ENCODE measurements at places on chromosomes 1 and 21.

DNA sequence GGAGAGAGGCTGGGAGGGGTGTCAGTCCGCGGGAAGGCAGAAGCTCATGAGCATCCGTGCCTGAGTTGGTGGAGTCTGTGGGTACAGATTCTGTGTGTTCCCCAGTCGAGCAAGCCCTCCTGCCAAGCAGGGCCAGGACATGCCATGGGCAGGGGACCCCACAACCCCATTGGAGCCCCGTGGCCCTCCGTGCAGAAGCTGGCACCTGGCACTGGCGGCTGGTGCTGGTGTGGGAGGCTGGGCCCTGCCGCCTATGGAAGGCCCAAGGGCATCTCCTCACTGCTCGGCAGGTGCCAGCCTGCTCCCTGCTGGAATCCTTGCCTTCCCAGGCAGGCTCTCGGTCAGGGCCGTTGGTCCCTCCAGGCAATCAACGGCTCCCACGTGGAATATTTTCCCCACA is 73.7 kb downstream of the UBE2T start:
- DNase-seq: no peak

- no peak for DNase-seq
These were observed 26.8 kb upstream of the RASAL2 start for GRCh38 chr1:178066908-178067614.

DNA sequence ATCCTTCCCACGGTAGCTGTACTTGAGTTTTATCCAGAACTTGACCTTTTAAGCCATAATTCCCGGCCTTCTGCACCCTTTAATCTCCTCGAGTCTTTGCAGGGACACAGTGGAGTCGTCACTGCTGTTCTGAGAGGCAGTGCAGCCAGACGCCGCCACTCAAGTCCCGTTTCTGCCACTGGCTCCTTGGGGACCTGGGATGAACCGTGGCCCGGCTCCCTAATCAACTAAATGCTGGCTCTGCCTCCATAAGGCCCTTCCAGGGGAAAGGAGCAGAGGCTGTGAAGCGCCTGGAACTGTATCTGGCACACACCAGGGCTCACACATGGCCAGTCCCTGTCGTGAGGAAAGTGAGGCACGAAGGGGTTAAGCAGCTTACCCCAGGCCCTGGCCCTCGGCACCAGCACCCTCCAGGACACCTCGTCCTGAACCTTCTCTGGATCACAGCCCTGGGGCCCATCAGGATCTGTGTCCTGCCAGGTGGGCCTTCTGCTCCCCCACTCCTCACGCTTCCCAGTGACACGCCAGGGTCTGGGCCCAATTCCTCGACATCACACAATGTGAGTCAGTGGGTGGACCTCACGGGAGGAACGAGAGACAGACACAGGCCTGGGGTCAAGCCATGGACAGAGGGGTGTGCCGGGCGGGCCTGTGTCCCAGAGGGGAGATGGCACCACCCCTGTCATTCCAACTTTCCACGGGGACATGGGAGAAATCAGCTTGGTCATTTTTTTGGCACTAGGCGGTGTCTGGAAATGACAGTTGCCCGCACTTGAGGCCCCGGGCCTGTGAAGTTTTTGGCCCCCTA is 23.5 kb upstream of the C1orf174 start:
- no peak for DNase-seq

GRCh38 chr1:87044424-87044823 is 130.0 kb downstream of the HS2ST1 start:
- no peak for DNase-seq

- DNase-seq: no peak
These were observed 855 bp downstream of the DSCAM start for GRCh38 chr21:40846103-40846502.

DNA sequence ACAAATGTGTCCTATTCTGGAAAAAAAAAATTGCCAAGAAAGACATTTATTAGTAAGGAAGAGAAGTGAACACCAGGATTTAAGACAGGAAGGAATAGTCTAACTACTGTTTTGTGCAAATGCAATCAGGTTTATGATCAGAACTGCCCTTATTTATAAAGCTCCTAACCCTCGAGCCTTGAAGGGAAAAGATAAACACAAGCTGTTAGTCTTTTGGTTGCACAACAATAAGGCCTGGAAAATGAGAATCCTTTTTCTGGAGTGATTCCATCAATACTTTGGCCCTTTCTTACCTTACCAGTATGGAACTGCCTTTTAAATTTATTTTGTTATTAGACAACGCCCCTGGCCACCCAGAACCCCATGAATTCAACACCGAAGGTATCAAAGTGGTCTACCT is 52.9 kb downstream of the SNRPE start:
- no peak for DNase-seq

GRCh38 chr1:180672105-180672504 is 40.3 kb downstream of the XPR1 start:
- no peak for DNase-seq

DNA sequence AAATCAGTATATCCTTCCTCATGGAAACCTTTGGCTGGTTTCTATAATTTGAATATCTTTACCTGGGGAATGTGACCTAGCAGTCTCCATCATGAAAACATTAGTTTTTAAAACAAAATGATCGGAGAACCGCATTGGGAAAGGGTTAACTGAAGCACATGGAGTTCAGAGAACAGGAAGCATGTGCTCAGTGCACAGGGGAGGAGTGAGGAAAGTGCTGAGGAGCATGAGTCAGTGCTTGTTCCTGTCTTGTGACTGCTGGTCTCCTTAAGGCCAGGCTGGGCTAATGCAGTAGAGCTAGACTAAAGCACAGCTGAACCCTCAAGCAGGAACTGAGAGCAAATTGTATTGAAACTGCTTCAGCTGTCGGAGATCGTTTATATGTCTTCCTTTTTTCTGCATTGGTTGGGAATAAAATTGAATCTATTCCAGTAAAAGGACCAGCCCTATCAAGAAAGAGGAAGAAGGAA is 5.8 kb downstream of the IFI16 start:
- no peak for DNase-seq

DNA sequence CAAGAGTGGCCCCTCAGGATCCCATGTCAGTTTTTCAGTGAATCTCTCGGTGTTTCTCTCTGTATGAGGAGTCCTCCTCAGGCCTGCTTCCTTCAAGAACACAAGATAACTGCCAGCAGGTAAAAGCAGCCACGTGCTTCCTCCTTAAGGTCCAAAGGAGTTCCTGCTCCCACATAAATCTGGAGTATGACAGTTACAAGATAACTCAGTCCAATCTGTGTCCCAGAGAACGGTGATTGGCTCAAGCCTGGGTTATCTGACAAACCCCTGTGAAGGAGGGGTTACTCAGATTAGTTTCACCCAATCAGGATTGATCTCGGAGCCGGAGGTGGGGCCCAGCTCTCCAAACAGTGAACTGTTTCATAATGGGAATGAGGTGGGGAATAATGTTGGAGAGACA is 5.8 kb upstream of the ANKRD13C start:
- no peak for DNase-seq

DNA sequence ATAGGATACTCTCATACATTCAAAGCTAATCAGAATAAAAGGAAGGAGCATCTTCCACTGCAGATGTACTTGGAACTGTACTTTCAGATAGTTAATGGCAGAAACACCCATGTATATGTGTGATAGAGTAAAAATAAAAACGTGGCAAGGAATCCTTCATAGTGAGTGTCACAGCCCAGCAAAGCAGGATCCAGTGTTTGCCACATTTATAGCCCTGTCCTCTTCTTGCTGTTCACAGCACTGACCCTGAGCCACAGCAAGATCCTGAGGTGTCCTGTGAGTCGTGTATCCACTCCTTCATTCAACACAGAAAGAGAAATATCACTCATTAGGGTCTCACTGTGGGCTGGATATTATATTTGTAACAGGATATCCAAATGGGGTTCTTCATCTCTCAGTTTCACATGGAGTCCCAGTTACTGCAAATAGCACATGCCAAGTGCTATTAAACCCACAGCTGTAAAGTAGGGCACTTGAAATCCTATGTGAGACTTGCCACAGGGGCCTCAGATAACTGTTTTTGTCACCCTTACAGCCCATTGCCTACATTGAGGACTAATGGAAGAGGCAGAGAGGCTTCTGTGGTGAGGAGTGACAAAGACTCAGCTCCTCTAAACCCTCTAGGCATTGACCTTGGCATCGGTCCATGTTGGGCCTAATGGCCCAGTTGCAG is 41.3 kb downstream of the CYP2J2 start:
- DNase-seq: no peak

DNA sequence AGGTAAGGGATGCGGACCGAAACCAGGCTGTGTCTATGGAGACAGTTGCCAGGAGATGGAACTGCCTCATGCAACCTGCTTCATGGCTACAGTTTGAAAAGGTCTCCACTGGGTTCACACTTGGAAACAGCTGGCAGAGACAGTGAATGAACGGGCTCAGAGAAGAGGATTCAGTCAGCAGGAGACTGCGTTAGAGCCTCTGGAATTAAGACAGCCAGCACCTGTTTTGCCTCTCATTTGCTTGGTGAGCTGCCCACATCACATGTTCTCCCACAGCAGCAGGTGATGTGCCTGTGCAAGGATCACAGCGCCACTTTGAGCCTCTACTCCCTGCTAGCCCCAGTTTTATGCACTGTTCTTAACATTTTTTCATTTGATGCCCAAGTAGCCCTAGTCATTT is 321.0 kb downstream of the PLPP3 start:
- no peak for DNase-seq

DNA sequence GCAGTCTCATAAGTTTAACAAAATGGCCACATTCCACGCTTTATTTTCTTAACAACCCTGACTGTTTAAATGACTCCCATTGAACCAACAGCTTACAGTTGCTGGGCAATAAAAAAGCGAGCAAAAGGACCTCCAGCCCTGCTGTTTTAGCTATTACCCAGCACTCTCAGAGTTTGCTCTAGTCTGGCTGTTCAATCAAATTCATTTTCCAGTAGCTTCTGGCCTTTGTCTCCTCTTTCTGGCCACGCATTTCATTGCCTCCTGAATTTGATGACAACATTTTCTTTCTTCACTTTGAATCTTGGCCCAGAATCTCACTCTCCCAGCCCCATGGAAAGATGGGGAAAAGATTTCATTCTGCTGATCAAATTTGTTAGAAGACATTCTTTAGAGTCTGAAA is 44.1 kb upstream of the DOCK7 start:
- DNase-seq: no peak

DNA sequence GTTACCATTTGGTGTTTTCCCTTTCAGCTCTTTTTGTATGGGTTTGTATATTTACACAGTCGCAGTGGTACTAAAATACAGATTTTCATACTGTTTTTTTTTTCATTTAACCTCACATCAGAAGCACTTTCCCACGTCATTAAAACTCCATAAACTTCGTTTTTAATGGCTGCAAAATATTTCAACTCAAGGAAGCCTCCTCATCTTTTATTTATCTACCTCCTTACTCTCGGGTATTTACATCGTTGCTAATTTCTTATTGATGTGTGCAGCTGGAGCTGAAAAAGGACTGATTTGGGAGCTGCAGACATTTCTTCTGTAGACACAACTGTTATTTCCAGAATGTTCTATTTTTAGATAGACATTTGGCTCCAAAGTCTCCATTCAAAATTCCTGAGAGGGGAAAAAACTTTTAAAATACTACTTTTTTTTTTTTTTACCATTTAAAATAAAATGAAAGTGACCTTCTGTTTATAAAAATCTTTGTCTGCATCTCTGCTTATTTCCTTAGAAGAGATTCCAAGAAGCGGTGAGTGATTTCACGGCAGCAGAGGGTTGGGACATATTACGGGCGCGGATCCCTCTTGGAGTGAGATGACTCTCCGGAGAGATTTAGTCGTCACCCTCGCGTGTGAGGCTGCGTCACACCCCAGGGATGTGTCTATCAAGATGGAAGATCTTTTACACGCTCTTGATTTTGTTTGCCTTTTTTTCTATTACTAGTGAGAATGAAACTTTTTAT is 10.1 kb downstream of the RUNX3 start:
- DNase-seq: no peak

DNA sequence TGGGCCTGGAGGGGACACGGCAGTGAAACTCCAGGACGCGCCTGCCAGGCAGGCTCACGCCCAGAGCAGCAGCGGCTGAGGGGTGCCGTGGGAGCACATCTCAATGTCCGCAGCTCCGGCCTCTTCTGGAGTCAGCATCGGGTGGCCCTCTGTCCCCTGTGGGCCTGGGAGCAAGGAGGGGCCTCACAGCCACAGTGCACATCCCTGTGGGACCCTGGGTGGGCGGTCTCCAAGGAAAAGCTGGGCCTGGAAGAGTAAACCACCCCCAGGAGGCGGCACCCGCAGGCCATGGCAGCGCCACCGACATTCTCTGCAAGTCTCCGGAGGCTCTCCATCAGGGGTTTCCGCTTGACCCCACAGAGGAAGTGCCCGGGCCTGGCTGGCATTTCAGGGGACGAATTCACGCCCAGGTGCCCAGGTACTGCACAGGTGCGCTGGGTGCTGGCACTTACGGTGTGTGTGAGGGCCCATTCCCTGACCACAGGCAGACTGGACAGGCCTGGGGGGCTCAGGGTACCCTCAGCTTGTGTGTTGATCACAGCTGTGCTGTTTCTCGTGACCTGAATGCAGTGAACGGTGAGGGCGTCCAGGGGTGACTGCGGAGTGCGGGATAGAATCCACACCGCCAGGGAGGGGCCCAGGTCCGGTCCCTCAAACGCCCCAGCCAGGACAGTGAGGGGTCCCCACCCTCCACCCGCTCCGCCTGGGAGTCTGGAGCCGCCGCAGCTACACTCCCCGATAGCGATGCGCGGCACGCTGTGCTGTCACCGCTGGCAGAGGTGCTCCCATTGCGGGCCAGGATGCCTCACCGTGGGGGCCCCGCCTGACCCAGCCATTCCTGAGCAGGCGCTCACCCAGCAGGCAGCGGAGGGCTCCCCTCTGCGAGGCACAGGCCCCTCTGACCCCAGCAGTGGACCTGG is 16.6 kb upstream of the RNF223 start:
- DNase-seq: no peak

DNA sequence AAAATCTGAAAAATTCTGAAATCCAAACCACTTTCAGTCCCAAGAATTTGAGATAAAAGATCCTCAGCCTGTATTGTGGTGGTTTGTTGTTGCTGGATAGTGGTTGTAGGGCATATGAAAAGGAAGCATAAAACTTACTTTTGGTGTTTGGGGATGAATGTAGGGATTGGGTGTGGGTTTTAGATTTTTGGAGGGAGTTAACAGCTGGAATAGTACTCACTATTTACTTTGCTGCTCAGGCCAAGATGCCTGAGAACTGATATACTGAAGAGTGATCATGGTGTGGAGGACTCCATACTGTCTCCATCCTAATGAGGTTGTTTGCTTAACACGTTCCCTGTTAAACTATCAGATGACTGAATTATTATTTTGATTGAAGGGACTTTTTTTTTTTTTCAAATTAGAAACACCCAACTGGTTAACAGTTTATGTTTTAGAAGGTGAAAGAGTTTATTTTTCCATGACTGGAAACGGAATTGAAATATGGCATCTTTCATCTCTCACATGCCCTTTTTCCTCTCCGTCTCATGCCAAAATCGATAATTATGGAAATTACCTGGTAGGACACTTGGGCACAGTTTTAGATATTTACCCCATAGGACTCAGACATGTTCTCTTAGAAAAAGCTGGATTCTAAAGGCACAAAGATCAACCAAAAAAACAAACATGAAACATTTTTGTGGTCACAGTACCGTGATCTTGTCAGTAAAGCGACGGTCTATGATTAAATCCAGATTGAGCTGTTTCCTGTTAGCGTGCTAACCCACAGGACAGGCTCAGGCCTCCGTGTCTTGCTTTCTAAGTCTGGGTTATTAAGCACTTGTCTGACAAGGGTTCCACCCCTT is 37.3 kb downstream of the RGL1 start:
- no peak for DNase-seq
